ENCODE measurements at places on chromosomes 13 and 19. TPM values are rescaled to one million over a fixed set of nuclear protein-coding genes. Genes with fewer than 3 reads are reported as not detected.

Gene ZC3H13
- total RNA-seq = 42.8 TPM

Gene CD177
- not detected for total RNA-seq

Gene ZNF628
- 11.3 TPM for total RNA-seq

Gene CD79A
- total RNA-seq = 368 TPM

Gene SIGLEC10
- 13.3 TPM for total RNA-seq

GRCh38 chr13:107117327-107118012 is 549.5 kb upstream of the ARGLU1 start:
- no peak for DNase-seq

- DNase-seq = no peak
Observed at GRCh38 chr19:3844596-3844995, 24.2 kb downstream of the ZFR2 start.

DNA sequence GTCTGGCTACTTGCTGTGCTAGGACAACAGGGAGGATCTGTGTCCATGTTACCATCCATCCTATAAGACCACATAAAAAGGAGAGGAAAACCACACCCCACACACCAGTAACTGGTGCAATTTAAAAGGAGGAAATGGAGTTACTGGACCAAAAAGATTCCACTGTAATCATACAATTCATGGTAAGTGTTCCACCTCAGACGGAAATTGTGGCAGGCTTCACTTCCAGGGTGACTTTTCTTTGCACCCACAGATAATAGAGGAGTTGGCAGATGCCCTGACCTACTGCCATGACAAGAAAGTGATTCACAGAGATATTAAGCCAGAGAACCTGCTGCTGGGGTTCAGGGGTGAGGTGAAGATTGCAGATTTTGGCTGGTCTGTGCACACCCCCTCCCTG is 2.4 kb downstream of the AURKC start:
- no peak for DNase-seq

GRCh38 chr13:99275093-99275469 is 16.9 kb upstream of the GPR18 start:
- no peak for DNase-seq

DNA sequence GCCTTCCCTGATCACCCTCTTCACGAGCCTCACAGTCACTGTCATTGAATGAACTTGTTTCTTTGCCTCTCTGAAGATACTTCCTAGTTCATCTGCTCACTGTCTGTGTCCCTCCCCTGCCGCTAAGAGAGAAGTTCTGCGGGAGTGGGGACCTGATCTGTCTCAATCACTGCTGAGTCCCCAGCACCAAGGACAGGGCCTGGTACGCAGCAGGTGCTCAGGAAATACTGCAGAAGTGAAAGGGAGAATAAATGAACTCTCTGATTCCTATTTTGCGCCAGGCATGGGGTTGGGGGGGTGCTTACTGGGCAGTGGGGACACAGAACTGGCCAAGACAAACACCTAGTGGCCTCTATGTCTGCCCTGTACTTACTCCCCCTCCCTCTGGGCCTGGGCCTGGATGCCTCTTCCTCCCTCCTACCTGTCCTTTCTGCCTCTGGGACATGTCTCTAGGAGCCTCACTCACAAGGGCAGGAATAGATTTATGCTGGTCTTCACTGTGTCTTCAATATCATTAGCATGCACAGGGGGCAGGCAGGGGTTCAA is 17.5 kb downstream of the FCGBP start:
- DNase-seq = no peak

- no peak for DNase-seq
Observed at GRCh38 chr13:45576466-45576865, 39.1 kb downstream of the ERICH6B start.

DNA sequence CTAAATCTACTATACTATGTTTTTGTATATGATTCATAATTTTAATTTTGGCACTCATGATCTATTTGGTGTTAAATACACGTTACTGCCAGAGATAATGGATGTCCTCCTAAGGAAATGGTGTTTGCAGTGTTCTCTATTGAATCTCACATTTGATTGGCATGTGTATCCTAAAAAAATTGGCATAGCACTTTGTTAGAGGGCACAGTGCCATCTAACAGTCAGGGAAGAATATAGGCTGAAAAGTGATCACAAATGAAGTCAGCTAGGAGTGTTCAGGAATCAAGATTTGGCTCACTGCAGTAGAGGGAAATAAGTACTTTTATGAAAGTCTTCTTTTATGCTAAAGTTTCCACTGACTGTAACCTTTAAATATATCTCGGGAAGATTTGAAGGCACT is 624.6 kb downstream of the GPC6 start:
- DNase-seq = no peak

Data from GM12878 (cell line).